Activated T-cell treated with anti-CD3 and anti-CD28 coated beads for 1 hour (primary cell): ENCODE measurements at places on chromosomes 16 and 17.

DNA sequence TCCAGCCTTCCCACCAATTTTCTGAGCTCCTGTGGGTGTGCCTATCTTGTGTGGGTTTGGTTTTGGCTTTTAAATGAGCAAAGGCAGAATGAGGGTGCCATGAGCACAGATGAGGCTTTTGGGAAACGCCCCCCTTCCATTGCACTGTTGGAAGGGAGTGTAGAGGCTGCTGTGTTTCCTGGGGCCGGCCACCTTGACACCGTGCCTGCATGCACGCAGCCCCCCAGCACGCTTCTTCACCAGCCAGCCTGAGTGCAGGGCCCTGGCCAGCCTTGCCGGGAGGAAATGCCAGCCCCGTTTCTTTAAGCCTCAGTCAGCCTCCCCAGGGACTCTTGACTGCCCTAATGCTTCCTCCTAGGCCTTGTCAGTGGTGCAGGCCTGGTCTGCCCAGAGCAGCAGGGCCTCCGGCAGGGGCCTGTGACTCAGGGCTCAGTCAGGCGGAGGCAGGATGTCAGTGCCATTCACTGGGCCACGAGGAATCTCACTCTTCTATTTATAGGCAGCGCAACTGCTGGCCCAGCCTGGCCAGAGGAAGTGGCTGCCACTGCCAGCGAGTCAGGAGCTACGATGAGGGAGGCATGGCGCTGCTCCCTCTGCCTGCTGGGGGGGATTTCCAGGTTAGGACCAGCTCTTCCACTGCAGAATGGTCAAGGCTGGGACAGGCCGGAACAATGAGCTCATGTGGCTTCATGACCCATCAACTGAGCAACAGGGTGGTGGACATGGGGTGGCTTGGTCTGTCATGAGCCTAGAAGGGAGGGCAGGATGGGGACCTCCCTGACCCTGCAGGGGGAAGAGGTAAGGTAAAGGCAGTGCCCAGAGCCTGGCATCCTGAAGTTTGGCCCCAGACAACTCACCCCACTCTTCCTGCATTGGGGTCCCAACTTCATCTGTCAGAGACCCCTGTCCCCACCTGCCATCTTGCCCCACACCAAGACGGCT lies 205.2 kb downstream of the RAB11FIP4 start:
- no peak for DNase-seq

- DNase-seq: no peak
Observed at GRCh38 chr16:73371584-73372319, 323.8 kb upstream of the ZFHX3 start.

GRCh38 chr16:53089434-53090285 lies 34.9 kb downstream of the CHD9 start:
- no peak for DNase-seq

GRCh38 chr16:53457670-53458069 lies 23.4 kb downstream of the RBL2 start:
- DNase-seq: peak; percentile 44
